Left colon (tissue), 2 donors: ENCODE measurements at places on chromosomes 4 and X. TPM values are rescaled to one million over a fixed set of nuclear protein-coding genes. Genes with fewer than 3 reads are reported as not detected.

DNA sequence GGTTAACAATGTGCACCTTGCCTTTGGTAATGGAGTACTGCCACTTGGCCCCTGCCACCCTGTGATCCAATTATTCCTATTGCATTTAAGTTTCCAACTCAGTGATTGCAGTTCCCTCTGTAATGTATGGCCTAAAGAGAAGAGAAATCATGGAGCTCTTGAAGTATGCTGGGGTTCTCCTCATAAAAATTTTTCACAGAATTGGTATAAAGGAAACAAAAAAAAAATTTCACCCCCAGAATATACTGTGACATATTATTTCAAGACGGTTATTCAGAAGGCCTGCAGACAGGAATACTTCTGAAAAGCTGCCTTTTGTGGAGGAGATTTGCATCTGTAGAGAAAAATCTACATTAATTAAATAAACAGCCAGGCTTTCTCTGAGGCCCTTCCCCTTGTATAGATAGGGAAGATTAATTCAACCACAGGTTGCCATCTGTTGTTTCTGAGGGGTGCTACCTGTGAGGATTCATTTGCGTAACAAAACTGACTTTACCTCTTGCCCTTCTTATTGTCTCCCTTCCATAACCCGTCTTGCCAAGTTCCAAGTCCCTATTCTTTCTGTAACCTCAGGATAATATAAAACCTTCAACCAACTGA, 94.8 kb upstream of the LANCL3 start:
- DNase-seq = no peak

DNA sequence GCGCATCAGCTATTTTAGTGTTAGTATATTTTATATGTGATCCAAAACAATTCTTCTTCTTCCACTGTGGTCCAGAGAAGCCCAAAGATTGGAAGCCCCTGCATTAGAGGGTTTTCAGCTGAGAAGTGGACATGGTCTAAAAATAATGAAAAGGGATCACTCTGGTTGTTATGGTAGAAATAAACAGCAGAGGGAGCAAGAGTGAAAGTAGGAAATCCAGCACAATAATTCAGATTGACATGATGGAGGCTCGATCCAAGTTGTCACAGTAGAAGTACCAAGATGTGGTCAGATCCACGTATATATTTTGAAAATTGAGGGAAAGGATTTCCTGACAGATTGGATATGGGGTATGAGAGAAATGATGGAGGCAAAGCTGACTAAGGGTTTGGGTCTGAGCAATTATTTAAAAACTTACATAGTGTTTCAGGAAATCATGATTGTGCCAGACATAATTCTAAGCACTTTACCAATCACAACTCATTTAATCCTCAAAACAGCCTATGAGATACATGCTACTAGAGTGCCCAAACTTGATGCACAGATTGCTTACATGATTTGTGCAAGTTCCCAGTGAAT, 17.0 kb upstream of the TMEM144 start:
- no peak for DNase-seq

- DNase-seq = peak; percentile 18
Measured at GRCh38 chr4:78592088-78592783, 40.7 kb downstream of the ANXA3 start.

GRCh38 chrX:7330971-7331746, 183.2 kb upstream of the PUDP start:
- DNase-seq = no peak

GRCh38 chrX:13151828-13152517, 107.6 kb upstream of the FAM9C start:
- DNase-seq = no peak

DNA sequence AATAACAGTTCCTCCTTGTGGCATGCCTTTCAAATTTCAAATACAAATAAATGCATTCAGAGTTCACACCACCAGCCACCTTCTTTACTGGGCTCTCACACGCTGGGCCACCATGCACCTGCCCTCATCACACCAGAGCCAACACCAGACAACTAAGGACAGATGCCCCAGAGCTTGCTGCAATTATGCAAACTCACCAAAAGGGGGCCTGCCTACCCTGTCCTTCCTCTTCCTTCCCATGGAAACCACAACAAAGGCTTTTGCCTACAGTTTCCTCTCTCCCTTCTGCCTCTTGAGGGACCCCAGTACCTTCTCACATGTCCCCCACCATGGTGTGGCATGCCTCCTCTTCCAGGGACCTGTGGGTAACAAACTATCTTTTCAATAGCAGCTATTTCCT, 1333.9 kb upstream of the TENM3 start:
- DNase-seq = no peak

- no peak for DNase-seq
Measured at GRCh38 chr4:176775338-176775737, 17.4 kb downstream of the VEGFC start.

DNA sequence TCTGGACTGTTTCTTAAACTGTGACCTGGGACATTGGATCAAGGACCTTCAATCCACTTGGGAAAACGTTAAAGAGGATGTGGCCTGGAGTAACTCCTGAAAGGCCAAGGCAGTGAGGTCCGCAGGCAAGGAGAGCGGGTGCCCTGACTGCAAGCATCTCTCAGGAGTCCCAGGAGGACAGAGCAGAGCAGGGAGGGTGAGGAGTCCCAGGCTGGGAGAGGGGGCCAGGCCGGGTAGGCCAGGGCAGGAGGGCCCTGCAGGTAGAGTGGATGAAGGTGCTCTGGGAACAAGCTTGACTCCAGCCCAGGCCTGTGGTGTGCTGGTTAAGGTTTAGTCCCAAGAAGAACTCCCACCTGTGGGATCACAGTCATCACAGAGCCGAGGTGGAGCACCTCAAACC, 13.8 kb downstream of the PNMA6E start:
- DNase-seq = no peak

- no peak for DNase-seq
Measured at GRCh38 chr4:99634742-99635360, 22.8 kb downstream of the C4orf54 start.

DNA sequence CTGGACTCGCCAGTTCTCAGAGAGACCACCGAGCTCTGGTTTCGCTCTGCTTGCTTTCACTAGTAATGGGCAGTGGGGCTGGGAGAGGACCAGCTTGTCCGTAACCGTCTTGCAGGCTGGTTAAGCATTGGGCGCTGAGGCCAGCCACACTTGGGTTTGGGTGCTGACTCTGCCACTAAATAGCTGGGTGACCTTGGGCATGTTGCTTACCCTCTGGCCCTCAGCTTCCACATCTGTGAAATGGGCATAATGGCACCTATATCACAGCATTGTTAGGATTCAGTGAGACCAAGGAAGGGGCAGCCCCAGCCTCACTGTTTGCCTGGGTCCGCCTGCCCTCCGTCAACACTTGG, 43.5 kb downstream of the EVC start:
- DNase-seq = no peak

- no peak for DNase-seq
Measured at GRCh38 chrX:11944501-11944900, 186.5 kb downstream of the MSL3 start.

- DNase-seq = no peak
Measured at GRCh38 chr4:85787133-85787532, 312.2 kb downstream of the ARHGAP24 start.

GRCh38 chr4:65918872-65919271, 248.6 kb upstream of the EPHA5 start:
- DNase-seq = no peak

DNA sequence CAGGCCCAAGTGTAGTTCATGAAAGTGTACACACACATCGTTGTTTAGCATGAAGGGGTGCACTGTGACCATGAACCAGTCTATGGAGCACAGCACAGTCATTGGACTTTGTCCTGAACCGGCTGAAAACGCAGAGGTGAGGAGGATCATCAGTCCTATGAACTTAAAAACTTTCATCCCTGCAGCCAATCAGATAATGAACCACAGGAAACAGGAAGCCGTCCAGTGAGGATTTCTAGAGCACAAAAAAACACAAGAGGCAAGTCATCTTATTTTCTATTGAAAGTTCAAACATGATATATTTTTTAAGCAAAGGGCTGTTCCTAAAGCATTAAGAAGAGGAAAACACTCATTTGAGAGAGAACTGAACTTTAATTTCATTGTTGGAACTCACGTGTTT, 91.8 kb downstream of the PLAC1 start:
- no peak for DNase-seq

- no peak for DNase-seq
Measured at GRCh38 chr4:10589321-10589720, 95.2 kb downstream of the CLNK start.

- DNase-seq = no peak
Measured at GRCh38 chrX:3378156-3378555, 31.7 kb upstream of the MXRA5 start.

GRCh38 chrX:116756958-116757357, 294.2 kb upstream of the CT83 start:
- DNase-seq = no peak

DNA sequence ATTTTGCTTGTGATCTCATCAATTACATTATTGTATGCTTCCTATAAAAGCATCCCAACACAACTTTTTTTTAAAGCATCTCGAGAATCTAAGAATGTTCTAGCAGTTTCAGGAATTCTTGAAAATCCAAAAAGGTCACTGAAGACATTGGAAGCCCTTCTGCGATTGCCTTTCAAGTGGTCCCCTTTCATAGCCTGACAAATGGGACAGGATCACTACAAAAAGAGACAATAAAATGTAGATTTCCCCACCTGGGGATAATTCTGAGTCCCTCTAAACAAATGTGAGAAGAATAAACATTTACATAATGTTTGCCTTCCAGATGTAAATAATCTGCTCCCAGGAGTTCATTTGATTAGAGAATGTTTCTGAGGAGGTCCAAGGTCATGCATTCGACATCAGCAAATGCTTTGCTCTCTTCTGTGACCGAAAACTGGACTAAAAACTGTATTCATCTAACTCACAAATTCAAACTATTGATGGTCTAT, 116.0 kb downstream of the COL25A1 start:
- no peak for DNase-seq

GRCh38 chr4:80072744-80073472, at the start of gene ANTXR2:
Gene ANTXR2 (minus strand): TSS chr4:80073229. CDS start chr4:80072560, 669 bp downstream.
- peak; percentile 91 for DNase-seq

DNA sequence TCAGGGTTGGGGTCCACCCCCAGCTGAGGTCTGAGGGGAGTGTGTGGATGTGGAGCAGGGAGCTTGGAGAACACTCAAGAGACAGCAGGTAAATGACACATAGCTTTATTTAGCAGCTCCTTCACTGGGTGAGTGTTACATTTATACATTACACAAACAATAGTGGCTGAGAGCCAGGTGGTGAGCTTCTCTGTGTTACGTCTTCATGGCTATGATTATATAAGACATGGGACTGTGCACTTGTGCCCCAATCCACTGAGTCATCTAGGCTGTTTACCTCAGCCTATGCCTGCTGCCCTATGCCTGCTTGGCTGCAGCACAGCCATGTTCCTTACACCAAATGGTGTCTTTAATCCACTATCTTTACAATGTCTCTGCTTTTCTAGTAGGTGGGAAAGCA, 459.6 kb downstream of the AFF2 start:
- DNase-seq = no peak

DNA sequence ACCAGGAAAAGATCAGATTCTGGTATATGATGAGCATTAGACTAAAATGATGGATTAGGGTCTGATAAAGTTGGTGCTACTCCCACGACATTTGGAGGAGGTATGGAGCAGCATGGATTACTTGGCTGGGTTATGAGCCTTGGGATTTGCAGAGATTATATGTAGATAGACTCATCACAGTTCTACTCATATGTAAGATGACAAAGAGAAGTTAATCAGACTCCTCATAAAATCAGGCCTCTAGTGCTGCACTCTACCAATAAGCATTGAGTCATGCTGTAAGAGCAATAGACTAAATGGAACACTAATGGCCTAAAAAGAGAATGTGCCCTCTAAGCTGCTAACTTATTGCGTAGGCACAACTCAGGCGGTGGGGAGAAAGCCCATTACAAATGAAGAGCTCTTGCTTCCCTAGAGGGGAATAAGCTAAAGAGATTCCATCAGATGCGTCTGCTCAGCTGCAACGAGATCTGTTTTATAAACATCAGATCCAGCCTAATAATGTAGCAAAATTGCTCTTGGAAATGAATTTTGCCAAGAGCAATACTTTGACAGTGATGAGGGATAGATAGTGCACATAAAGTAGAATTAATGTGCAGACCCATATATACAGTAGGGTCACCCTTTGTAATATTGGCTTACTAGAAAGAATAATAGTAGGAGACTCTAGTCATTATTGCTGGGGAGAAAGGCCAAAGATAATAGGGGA, 17.5 kb downstream of the LIAS start:
- no peak for DNase-seq

DNA sequence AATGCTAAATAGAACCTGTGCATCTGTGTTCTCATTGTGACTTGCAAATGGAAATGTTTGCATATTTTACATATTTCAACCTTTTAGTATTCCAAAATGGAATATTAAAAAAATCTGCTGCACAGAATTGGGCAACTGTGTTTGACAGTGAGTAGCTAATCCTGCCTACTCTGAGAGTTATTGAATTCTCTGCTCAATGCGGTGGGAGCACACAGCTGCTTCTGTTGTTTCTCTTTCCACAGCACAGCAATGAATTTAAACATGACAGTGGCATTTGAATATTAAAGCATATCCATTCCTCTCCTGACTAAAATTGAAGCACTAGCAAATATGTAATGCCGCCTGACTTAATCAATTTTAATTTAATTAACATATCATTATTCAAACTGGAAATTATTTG, 366.6 kb downstream of the GASK1B start:
- no peak for DNase-seq

- DNase-seq = no peak
Measured at GRCh38 chr4:7941965-7942496, 2.4 kb upstream of the AFAP1 start.

DNA sequence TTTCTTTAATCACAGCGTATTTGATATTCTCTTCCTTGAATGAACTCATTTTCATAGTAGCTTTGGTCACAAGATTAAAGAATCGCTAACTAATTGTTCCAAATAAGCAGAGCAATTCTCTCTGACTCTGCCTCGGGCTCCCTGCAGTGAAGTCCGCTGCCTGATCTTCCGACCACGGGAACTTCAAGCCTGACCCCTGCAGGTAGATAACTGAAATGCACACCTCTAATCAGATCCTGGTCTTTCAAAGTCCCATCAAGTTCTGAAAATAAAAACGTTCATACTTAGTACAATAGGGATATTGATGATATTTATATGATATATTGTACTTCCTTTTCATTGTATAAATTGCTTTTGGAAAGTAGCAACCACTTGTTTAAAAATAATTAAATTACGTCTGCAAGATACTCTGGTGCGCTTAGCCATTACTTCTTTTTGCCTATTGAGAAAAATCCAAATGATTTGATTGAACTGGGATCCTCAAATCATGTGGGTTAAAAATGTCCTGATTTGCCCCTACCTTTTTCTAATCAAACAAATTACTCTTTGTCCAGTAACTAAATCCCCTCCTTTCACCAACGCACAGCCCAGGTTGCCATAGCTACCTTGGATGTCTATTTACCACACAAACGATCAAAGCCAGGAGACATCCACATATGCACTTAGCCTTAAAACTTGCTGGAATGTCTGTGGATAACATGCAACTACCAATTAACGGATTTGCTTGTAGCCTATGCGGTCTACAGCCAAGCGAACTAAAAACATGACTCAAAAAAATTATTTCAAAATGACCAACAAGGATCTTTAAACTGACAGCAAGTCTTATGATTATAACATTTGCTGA, 4.2 kb downstream of the MID1 start:
- DNase-seq = no peak

GRCh38 chrX:153245288-153245731, 66.2 kb downstream of the MAGEA1 start:
- DNase-seq = no peak

PTTG2 gene
- 0.67 TPM for total RNA-seq

TEC gene
- total RNA-seq = 3.6 TPM

KLHL4 gene
- 0.50 TPM for total RNA-seq

RBMXL3 gene
- total RNA-seq = not detected

ATP1B4 gene
- total RNA-seq = not detected

POLA1 gene
- 6.4 TPM for total RNA-seq

TIMM17B gene
- 46.7 TPM for total RNA-seq

CT55 gene
- not detected for total RNA-seq

PDZD4 gene
- 1.0 TPM for total RNA-seq

GPR119 gene
- total RNA-seq = 0.31 TPM
